ENCODE measurements at places on chromosomes 12 and 14.

GRCh38 chr12:26692407-26692806, 140.6 kb downstream of the ITPR2 start:
- DNase-seq: no peak

DNA sequence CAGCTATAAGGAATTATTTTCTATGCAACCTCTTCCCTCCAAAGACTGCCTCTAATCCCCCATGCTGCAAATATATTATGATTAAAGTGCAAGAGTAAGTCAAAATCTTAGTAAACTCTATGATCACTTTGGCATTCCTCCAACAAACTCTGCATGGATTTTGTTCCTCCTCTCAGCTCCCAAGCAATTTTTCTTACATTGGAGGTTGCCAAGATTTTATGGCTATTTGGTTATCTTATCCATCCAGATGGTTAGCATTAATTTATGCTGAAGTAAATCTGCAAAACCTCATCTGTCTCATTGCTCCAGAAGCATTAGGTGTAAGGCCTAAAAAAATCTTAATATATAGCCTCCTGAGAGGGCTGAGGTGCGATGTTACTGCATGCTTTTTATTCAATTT, 228.1 kb downstream of the CHST11 start:
- DNase-seq: no peak

- no peak for DNase-seq
Observed at GRCh38 chr14:34029921-34030334, 79.1 kb upstream of the EGLN3 start.

GRCh38 chr12:22262309-22262708, 72.2 kb downstream of the ST8SIA1 start:
- no peak for DNase-seq

DNA sequence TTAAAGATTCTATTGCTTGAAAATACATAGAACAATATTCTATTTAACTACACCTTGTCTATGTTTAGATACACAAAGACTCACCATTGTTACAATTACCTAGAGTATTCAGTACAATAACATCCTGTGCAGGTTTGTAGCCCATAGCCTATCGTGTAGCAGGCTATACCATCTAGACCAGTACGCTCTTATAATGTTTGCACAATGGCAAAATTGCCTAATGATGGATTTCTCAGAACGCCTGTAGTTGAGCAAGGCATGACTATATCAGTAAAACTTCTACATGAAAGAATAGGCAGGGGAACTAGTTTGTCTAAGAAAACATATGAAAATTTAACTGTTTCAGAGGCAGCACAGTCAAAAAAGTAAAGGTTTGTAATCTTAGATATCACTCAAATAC, 375.9 kb downstream of the DAD1 start:
- no peak for DNase-seq

DNA sequence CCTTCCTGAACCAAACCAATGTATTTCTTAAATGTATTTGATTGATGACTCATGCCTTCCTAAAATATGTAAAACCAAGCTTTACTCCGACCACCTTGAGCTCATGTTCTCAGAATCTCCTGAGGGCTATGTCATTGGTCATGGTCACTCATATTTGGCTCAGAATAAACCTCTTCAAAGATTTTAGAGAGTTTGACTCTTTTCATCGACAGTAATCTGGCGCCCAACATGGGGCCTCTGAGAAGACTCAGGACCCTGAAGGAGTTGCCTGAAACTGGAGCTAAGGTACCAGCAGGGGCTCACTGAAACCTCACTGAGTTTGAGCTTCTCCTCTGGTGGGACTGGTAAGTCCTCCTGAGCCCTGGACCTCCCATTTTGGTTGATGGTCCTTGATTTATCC, 17.2 kb upstream of the PSMC1 start:
- no peak for DNase-seq

- no peak for DNase-seq
Observed at GRCh38 chr12:9796346-9796745, 30.9 kb upstream of the KLRF1 start.

GRCh38 chr12:102423462-102423861, 56.9 kb downstream of the IGF1 start:
- DNase-seq: no peak

DNA sequence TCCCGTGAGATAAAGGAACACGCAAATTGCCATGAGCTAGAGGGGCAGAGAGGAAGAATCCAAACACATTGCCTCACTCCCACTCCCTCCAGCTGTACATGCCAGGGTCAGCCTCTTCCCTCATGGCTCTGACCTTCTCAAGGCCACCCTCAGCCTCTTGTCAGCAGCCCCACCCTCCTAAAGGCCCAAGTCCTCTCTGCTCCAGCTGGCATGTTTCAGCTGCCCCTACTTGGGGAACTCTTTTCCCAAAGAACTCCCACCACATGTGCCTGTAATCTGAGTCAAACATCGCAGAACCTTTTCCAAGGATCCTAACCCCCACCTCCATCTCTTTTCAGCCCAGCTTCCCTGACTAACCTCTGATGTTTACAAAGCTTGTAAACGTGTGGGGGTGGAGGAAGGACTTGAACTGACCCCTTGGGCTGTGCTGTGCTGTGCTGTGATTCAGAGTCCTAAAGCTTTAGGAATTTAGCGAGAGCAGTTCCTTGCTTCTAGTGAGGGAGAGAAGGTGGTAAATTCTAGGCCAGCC, 7.3 kb upstream of the CACNB3 start:
- no peak for DNase-seq

DNA sequence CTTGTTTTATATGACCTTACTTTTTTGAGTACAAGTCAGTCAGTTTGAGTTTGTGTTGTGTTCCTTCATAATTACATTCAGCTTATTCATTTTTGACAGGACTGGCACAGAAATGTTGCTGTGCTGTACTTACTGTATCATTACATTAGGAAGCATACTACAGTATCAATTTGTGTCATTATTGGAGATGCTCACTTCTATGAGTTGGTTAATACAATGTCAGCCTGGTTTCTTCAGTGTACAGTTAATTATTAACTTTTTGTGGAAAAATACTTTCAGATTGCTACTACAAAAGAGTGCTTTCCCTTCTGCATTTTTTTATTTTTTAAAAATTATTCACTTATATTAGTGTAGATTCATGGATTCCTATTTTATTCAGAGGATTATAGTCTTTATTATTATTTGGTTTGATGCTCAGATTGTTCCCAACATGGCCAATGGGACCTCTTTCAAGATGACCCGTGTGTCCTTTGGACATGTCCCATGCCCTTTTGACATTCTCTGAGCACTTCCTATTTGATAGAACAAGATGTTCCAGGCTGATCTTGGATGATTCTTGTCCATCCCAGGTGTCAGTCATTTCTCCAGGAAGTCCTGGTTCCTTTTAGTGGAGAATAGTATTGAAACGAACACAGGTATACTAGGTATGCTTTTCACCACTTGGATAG, 66.6 kb downstream of the MON2 start:
- no peak for DNase-seq

DNA sequence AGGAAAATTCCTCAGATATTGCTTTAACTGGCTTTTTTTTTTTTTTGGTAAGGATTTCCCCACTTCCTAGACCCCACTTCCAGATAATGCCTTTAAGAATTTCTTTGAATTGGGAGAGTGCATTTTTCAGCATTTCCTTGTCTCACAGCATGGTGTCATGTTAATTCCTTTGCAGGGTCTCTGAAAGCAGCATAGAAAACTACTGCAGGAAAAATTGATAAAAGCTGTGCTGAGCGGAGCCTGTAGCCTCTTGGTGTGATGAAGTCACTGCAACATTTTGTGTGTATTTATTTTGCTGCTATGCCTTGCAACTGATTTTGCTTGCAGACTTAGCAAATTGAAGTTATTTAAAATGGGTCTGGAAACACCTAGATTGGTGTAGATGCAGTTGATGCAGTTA, 2.7 kb downstream of the ANO4 start:
- DNase-seq: no peak

Measured in stimulated activated CD4-positive, alpha-beta T cell treated with anti-CD3 and anti-CD28 coated beads, TNF-alpha, amount 100 ng/mL, for 4 hours (primary cell).